ENCODE measurements at places on chromosomes 1 and 21.

DNA sequence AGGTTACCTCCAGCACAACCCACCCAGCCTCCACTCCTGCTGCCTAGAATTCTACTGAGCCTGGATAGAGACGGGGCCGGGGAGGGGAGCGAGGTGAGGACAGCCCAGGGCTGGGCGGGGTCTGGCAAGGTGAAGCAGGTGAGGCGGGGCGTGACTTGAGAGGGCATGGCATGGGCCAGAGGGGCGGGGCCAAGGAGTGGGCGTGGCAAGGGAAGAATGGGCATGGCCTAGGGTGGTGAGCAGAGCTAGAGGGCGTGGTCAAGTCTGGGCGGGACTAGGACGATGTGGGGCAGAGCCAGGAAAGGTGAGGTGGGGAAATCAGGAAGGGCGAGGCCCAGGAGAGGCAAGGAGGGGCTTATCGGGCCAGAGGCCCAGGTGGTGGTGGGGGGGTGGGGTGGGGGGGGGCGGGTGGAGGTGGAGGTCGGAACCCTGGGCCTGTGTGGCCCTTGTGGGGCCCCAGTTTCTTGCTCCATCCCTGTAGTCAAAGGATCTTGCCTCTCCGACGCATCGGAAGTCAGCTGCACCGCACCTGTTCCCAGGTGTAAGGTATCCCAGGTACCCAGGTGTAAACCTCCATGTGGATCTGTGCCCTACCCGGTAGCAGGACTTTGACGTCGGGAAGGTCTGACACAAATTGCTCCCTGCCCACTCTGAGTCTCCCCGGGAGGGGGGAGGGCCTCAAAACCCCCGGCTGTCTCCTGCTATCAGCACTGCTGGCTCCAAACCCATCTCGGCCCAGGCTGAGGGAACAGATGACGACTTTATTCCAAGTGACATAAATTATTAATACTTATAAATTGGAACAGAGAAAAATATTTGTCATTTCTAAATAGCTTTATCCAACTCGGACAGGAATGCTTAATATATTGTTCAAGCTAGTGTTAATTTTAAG is 32.9 kb upstream of the UTS2 start:
- peak; percentile 21 for DNase-seq

GRCh38 chr1:179447489-179447888 is 81.7 kb downstream of the AXDND1 start:
- no peak for DNase-seq

DNA sequence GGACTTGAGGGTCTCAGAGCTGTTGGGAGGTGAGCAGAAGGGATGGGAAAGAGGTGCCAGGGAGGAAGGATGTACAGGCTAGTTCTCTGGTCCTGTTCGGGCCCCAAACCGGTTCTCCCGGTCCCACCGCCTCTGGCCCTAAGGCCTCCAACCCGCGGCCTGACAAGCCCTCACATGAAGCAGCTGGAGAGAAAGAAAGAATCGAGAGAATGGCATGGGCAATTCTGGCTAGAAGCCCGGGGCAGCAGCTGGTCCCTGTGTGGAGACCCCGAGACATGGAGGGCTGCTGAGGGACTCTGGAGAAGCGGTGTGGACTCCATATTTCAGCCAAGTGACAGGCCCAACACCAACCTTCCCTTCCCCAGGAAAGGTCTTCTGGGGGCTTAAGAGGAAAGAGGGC is 730 bp downstream of the CDC42SE1 start:
- DNase-seq, result no peak

DNA sequence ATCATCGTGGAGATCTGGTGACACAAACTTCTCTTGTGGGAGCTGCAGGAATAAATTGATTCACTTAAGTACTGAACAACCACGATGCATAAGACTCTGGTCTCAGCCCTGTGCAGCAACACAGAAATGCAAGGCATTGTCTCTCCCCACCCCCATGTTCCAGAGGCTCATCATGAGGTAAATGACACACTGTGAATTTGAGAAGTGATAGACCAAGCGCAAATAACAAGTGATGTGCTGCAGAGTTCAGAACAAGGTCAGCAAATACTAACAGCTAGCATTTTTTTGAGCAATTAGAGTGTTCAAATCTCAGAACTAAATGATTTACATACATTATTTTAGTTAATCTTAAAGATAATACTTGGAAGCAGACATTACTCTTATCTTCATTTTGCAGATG is 223.7 kb downstream of the SEC16B start:
- no peak for DNase-seq

- DNase-seq, result no peak
Measured at GRCh38 chr1:186483561-186483960, 22.6 kb upstream of the PDC start.

DNA sequence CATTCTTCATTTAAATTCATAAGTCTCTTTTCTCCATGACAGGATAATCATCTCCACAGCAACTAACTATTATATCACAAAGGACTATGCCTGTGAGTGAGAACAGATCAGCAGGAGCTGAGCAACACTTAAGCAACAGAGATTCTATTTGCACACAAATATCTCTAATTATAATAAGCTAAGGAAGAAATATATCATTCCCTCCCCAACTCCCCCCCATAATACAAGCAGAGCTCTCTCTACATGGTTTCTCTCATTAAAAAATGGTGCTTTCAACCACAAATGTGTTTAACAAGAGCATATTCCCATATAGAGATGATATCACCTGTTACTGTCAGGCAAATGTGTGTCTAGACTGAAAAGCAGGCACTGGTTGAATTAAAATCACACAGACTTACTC is 34.5 kb upstream of the NIBAN1 start:
- no peak for DNase-seq
